ENCODE measurements at places on chromosomes 12 and 14.

GRCh38 chr12:81930037-81930436 is 170.9 kb upstream of the PPFIA2 start:
- no peak for DNase-seq

DNA sequence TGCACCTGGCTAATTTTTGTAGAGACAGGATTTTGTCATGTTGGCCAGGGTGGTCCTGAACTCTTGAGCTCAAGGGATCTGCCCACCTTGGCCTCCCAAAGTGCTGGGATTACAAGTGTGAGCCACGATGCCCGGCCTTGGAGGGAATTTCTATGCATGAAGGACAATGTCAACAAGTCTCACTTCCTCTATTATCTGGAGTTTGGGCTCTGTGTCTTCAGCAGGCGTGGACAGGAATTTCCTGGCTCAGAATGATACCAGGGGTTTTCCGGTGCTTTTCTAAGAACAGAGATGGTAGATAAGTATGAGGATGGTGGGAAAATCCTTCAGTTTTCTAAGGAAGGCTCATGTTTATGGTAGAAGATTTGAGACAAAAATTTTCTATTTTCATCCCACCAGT is 75.0 kb upstream of the CCDC60 start:
- no peak for DNase-seq

GRCh38 chr12:32146074-32146873 is 39.6 kb downstream of the BICD1 start:
- DNase-seq: no peak

GRCh38 chr12:5771756-5772155 is 173.3 kb downstream of the ANO2 start:
- DNase-seq: no peak

Measured in HAP-1 (cell line).